ENCODE measurements at places on chromosomes 5 and 9.

DNA sequence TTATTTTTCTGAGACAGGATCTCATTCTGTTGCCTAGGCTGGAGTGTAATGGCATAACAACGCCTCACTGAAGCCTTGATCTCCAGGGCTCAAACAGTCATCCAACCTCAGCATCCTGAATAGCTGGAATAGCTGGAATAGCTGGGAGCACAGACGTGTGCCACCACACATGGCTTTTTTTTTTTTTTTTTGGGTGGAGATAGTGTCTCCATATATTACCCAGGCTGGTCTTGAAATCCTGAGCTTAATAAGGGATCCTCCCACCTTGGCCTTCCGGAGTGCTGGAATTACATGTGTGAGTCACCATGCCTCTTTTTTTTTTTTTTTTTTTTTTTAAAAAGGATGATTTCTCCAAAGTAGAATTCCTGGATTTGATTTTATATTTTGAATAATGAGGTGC lies 60.7 kb downstream of the NSD1 start:
- peak; percentile 73 for DNase-seq

DNA sequence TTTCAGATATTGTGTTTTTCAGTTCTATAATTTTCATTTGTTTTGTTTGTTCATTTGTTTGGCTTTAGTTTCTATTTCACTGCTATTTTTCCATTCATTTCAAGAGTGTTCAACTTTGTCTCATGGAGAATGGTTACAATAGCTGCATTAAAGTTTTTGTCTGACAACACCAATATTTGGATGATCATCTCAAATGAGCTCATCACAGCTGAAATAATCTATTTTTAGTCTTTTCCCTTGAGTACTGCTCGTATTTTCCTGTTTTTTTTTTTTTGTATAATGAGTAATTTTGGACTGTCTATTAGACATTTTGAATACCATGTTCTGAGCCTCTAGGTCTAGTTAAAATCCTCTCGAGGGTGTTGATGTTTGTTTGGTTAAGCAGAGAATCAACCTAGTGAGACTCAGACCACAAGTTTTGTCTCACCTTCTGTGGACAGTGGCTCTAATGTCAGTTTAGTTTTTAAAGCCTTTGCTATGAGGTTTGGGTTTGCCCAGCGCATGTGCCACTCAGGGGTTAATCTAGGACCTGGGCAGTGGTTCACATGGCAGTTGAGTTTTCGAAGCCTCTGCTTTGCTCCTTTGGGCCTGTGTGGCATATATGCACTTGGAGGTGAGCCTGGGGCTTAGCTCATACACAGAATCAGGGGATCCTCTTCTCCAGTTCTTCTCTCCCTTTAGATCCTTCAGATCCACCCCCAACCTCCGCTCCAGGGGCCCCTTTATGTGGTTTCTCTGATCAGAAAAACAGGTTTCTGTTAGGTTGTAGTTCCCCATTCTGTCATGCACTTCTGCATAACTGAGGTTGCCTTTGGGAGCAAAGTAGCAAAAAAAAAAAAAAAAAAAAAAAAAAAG lies 79.8 kb downstream of the ARSB start:
- DNase-seq: no peak

- no peak for DNase-seq
Observed at GRCh38 chr5:158324236-158324635, 465.3 kb upstream of the CLINT1 start.

DNA sequence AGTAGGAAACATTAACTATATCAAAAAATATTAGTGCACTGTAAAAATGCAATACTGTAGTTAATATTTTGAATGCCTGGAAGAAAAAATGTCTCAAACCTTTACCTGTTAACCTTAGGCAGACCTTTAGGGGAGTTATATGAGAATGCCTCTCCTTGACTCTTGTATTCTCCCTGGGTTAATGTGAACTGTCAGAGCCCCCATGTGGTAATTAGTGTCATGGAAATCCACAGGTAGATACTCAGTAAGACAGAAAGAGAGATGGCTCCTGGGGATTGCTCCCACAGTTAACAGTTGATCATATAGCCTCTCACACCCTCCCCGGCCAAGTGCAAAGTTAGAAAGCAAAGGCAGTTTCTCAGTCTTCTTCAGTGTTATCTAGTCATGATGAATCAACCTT lies 742.8 kb downstream of the NR2F1-AS1 start:
- peak; percentile 14 for DNase-seq

DNA sequence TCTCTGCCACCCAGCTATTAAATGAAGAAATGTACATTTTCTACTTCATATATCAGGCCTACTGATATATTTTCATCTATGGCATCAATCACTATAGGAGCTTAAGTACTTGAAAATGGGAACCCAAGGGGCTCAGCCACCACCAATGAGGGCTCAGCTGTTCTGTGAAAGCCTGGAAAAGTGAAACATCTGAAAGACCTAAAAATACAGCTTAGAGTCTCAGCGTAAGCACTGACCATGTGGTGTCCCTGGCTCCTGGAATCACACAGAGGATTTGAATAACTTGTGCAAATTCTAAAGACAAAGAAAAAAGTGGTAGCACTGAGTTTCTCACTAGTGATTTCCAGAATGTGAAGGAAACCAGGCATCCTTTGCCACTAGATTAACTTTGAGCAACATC lies 64.5 kb downstream of the PTPRD start:
- no peak for DNase-seq

DNA sequence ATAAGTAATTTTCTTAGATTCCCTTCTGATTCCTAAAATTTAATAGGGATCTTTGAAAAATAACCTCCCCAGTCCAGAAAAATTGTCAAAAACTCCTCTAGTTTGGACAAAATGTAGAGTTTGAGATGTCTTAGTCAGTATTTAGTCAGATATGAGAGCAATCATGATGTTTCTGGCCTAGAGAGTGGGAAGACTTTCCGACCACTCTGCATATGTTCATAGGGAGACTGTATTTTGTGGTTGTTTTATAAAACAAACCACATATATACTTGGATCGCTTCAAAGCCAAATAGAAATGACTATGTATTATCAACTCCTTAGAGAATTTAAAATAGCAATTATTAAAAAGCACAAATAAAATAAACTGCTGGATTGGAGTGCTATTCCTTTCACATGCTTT lies 15.8 kb downstream of the ZFAND5 start:
- DNase-seq: no peak

- no peak for DNase-seq
Observed at GRCh38 chr9:3541206-3541605, 15.4 kb upstream of the RFX3 start.

- no peak for DNase-seq
Observed at GRCh38 chr9:8366161-8366926, 566.8 kb upstream of the DMAC1 start.

DNA sequence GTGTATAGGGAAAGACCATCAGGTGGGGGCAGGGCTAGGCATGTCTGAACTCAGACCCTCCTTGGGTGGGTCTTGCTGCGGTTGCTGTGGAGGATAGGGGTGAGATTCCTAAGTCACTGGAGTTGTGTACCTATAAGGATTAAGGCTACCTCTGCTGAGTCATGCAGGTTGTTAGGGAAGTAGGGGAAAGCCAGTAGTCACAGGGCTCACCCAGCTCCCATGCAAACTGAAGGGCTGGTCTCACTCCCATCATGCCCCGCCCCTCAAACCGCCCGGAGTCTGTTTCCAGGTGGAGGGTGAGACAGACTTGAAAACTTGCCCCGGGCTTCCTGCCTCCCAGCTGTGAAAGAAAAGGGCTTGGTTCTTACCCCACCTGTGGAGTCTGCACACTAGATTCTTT lies 161.8 kb downstream of the CAVIN4 start:
- peak; percentile 28 for DNase-seq

DNA sequence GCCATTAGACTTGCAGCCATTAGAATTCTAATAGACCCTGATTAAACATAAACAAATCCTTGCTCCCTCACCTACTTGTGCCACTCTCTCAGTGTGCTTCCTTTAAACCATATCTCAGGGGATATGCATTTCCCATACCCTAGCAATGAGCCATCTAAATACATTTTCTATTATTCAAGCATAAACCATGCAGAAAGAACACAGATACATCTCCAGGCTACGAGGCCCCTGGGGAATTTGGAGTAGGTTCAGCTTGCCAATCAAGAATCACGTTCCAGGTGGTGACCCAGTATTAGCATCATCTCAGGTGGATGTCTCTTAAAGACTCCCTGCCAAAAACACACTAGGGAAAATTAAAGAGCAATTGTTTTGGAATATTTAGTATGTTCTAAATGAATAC lies 93.0 kb upstream of the CCL21 start:
- no peak for DNase-seq

GRCh38 chr5:134107779-134108178 lies 6.7 kb upstream of the TCF7 start:
- no peak for DNase-seq

- DNase-seq: no peak
Observed at GRCh38 chr5:14186059-14186830, 43.1 kb downstream of the TRIO start.

DNA sequence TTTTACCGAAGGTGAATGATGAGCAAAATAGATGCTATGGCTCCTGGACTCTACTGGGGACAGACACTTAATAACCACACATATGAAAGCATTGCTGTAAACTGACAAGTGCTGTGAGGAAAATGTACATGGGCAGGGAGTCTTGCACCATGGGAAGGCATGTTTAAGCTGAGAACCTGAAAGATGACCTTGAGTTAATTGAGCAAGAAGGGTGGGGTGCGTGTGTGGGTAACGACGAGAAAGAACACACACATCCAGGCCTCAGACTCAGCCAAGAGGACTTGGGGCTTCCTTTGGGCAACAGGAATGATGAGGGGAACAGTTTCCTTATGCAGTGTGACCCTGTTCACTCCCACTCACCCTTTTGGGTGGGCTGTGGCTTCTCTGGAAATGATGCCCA lies 73.1 kb downstream of the HSPA4 start:
- no peak for DNase-seq

GRCh38 chr9:89958086-89958485 lies 353.3 kb downstream of the GADD45G start:
- no peak for DNase-seq

GRCh38 chr9:123712399-123712798 lies 217.5 kb downstream of the DENND1A start:
- no peak for DNase-seq

DNA sequence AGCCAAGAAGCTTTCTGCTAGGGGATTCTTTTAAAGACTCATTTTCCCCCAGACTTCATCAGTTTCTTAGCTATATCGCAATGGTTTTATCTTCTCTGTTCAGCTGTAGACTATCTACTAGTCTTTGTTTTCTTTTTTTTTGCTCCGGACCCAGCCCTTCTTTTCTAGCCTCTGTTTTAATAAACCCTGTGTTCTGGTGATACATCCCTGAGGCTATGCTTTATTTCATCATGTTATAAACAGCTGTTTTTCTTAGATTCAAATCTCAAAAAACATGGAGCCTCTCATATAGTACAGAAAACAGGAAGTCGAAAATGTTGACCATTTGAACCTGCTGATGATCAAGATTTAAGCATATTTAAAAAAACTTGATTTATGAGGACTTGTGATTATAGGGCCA lies 37.8 kb downstream of the SCGB3A1 start:
- no peak for DNase-seq

GRCh38 chr9:22097707-22098106 lies 88.6 kb upstream of the CDKN2B start:
- DNase-seq: peak; percentile 47

Data from hepatocyte (in vitro differentiated cells).